Pons (tissue), 1 donor: ENCODE measurements at places on chromosomes 2 and 18.

DNA sequence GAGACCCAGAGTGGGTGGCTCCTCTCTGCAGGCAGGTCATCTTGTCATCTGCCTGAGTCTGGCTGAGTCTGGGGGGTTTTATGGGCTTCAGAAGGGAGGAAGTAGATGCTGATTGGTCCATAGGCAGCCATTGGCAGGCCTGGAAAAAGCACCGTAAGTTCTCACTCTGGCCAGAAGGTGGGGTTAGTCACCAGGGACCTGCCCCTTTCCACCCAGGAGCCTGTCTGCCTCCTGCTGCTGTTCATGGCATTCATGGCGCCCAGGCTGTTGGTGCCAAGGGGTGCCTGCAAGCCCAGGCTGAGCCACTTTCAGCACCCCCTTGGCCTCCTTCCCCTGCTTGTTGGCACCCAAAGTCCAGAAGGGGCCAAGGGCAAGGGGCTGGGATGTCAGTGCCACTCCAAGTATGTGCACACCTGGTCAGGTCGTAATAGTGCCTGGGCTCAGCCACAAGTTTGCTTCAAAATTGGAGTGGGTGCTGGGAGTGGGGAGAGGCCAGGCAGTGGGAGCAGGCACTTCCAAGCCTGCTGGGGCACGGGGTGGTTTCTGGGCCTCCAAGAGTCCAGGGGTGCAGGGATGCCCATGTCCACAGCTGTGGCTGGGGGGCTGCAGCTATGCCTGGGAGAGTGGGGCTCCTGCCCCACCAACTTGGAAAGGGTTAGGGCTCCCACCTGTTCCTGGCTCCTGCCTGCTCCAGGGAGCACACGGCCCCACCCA, 178.1 kb downstream of the FAM210A start:
- no peak for DNase-seq

- DNase-seq: peak; percentile 85
Measured at GRCh38 chr2:152627351-152627957, 89.8 kb downstream of the PRPF40A start.

DNA sequence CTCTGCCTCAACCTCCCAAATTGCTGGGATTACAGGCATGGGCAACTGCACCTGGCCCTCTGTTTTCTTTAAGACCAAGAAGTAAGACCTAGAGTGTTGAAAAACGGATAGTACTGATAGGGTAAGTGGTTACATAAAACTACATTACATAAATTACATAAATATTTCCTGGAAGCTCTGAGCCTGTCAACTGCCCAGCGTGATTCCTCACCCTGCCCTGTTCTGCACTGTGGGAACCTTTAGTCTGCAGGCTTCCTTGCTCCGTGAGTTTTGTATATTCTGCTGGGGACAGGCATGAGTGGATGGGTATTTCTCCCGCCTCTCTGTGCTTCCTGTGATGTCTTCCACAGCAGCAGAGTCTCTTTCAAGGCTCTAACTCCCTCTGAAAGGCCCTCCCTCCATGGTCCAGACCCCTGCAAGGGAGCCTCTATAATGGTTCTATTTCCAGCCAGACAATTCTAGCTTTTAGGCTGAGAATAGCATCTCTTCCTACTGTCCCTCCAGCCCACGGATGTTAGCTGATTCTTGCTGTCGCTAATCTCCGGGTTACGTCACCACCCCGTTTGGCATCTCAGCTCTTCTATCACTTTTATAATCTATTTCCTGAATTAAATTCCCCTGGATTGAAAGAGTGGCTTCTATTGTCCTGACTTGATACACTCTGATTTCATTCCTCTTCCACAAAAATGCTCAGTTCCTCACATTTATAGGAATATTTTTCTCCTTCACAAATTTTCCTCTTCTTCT, 49.5 kb upstream of the PLEKHM3 start:
- DNase-seq: no peak

DNA sequence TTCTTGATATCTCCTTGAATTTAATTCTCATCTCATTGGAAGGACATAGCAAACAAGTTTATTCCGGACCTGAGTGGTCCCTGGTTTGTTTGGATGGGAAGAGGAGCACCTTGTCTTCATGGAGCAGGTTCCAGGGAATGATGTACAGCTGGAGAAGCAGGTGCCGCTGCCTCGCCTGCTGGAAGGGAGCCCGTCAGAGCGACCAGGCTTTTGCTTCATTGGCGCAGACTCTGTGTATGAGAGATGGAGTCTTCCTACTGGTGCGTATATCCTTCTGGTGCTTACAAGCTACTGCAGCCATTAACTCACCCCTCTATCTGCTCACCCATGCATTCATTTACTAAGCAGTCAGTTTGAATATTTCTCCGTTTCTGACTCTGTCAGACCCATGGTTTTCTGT, 11.6 kb upstream of the ALLC start:
- no peak for DNase-seq
